ENCODE measurements at places on chromosomes 3 and 15.

DNA sequence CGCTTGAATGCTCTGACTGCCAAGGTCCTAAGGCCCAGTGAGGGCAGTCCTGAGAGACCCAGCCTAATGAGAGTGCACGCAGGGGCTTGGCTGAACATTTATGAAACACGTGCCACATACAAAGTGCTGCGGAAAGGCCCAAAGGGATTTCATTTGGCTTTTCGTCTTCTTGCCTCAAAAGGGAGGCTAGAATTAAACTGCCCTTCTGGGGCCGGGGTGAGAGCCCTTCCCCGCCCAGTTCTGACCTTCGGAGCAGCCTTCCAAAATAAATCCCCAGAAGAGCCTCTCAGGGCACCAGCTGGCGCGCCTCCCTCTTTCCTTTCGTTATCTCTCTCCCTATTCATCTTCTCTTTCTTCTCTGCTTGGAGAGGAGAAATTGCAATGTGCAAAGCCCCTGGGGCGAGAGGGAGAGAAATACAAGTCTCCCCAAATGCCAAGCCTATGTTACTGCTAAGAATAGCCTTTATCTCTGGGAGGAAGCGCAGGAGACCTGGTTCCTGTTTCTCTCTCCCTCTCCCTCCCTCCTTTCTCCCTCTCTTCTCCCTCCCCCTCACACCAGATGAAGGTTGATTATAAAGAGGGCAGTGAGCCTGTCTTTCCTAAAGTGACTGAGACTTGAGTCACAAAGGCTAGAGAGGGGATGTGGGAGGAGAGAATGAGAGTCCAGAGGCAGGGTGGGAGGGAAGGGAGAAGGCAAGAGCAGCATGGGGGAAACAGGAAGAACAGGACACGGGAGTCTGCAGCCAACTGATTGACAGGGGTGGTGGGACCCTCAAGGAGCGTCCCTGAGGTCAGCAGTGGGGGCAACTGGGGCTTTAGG lies 36.7 kb upstream of the NDUFB4 start:
- no peak for DNase-seq

DNA sequence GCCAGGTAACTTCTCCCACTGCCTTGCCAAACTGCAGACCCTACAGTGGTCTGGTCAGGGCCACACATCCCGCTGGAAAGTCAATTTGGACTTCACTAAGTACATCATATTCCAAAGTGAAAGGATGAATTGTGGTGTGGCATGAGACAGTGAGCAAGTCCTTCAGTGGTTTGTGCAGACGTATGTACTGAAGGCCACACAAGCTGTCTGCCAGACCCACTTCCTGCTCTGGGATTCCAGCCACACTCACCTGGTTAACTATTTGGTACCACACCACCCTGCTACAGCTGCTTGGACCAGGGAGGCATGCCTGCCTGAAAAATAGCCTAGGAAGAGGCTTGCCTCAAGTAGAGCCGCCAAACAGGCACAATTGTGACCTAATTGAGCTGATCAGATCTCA lies 94.1 kb upstream of the STRIT1 start:
- DNase-seq, result no peak

- DNase-seq, result no peak
These were observed 8.4 kb downstream of the MITF start for GRCh38 chr3:69747511-69748258.

GRCh38 chr3:25751725-25752124 lies 31.5 kb downstream of the NGLY1 start:
- DNase-seq, result no peak

DNA sequence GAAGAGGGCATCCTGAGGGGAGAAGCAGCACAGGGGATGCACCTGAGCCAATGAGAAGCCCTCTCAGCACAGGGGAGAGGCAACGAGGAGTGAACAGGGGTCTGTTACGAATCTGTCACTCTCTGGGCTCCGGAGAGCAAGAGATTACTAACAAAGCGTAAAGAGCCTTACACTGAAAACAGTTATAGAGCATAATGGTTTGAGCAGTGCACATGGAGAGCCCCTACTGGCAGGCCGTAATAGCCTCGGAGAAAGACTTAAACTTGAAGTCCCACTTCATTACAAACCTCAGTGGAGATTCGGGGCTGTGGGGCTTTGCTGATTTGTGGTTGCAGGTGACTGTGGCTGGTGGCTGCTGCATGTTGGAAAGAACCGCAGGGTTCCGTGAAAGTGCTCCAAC lies 271.5 kb upstream of the TMC3 start:
- DNase-seq, result no peak

- DNase-seq, result no peak
These were observed 24.5 kb downstream of the NTRK3 start for GRCh38 chr15:88231909-88232644.

DNA sequence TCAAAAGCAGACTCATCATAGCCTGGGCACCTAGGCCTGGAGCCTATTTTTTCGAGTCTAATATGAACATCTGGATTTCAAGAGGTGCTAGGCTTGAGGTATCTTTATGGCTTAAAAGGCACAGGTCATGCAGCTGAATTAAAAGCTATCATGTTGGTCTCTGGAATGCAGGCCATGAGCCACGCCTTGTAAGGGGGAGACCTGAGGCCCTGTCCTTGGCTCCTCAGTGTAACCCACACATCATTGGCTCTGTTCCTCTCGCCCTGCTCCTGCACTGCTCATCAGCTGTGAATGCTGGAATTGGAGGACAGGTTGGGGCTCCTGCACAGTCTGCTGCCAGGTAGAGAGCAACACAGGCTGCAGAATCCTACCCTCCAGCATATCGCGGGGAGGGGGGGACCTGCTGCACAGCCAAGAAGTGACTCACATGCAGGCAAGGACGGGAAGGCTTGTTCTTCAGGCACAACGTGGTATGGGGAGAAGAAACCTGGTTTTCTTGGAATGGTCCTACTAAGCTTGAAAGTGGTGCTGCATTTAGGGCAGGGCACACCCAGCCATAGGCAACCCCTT lies 146.0 kb downstream of the CHST2 start:
- DNase-seq, result no peak

- DNase-seq, result no peak
These were observed 34.8 kb downstream of the SRGAP3 start for GRCh38 chr3:9214599-9214998.

- DNase-seq, result no peak
These were observed 3.3 kb downstream of the ACAD9 start for GRCh38 chr3:128882719-128883118.

DNA sequence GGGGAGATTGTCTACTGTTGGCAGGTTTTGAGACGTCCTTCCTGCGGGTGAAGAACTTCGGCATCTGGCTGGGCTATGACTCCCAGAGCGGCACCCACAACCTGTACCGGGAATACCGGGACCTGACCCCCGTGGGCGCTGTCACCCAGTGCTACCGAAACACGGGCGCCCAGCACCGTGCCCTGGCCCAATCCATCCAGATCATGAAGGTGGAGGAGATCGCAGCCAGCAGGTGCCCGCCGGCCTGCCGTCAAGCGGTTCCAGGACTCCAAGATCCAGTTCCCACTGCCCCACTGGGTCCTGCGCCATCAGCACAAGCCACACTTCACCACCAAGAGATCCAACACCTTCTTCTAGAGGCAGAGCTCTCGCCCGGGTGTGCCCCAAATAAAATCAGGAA lies 194.9 kb upstream of the EPHA6 start:
- no peak for DNase-seq

DNA sequence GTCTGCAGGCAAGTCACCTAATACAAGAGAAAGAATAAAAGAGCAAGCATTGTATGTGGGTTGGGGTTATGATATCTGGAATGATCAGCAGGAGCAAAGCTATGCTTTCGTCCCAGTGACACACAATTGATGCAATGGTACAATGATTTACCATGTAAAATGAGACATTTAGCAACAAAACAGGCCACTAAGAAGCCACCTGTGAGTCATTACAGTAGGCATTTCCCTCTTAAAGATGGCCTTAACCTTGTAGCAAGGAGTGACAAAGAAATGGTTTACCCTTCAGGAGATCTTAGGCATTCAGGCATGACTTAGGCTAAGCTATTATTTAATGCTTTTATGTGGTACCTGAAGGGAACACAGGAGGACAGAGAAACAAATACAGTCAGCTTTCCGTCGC lies 373.3 kb upstream of the RBMS3 start:
- DNase-seq, result no peak

DNA sequence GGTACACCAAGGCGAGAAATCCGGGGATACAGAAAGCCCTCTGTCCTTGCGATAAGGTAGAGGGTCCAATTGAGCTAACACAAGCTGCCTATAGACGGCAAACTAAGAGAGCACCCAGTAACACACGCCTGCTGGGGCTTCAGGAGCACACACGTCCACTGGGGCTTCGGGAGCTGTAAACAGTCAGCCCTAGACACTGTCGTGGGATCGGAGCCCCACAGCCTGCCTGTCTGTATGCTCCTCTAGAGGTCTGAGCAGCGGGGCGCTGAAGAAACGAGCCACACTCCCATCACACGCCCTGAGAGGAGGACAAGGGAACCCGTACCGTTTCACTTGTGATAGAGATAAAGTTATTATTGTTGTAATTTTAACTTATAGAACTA lies 486 bp downstream of the SAMMSON start:
- DNase-seq, result no peak

DNA sequence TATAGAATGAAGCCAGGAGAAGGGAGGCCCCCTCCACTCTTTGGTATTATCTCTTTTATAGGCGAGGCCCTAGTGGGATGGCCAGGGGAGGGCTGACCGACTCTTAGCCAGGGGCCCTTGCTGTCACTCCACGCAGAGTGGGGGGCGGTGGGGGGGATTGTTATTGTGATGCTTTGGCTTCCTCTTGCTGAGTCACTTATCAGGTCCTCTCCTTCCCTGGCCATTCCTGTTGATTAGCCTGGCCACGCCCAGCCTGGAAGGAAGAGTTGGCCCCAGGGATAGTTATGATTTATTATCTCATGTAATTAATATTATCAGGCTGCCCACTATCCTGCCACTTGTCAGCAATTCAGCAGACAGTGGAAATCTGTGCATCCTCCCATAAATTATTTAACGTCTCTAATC lies 25.5 kb upstream of the SKOR1 start:
- DNase-seq, result no peak

DNA sequence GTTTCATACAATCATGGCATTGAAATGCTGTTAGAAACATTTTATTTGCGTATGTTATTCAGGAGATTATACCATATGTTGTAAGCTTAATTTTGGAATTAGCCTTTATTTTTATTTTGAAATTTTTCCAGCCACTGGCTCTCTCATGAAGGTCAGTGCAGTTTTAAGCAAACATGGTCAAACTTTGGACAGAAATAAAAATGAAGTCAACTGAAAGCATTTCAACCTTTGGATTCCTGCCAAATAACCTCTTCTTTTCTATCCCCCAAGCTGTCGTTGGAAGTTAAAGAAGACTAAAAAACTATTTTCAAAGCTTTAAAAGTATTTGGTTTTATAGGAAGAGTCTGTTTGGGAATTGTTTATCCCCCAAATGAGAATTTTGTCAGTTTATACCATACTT lies 846.6 kb downstream of the MCTP2 start:
- DNase-seq, result no peak

DNA sequence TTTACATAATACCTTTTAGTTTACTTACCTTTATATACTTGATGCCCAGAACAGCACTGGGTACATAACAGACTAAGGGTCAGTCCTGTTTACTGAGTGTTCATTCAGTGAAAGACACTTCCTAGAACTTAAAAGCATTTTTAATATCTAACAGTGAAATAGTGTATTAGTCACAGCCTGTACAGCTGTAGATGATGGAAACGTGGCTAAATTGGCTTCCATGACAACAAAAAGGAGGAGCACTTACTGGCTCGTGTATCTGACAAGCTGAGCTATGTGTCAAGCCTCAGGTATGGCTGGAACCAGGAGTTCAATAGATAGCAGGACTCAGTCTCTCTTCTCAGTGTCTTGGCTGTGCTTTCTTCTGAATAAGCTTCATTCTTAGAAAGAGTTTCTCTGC lies 40.2 kb downstream of the CMTM8 start:
- DNase-seq, result no peak

GRCh38 chr3:161371441-161372320 lies at the start of gene SPTSSB:
SPTSSB (minus strand) TSS chr3:161371517; CDS start chr3:161346323, 25,194 bp downstream.
- DNase-seq, result peak; percentile 63

GRCh38 chr3:46422617-46423016 lies 15.6 kb downstream of the CCRL2 start:
- DNase-seq, result no peak

DNA sequence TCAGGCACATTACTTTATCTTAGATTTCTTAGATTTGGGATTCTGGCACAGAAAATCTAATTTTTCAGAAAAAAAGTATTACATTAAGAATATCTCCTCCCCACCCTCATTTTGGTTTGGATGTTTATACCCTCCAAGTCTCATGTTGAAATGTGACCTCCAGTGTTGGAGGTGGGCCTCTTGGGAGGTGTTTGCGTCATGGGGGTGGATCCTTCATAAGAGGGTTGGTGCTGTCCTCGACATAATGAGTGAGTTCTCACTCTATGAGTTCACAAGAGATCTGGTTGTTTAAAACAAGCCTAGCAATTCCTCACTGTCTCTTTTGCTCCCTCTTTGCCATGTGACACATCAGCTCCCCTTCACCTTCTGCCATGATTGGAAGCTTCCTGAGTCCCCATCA lies 45.6 kb upstream of the WWTR1 start:
- no peak for DNase-seq

DNA sequence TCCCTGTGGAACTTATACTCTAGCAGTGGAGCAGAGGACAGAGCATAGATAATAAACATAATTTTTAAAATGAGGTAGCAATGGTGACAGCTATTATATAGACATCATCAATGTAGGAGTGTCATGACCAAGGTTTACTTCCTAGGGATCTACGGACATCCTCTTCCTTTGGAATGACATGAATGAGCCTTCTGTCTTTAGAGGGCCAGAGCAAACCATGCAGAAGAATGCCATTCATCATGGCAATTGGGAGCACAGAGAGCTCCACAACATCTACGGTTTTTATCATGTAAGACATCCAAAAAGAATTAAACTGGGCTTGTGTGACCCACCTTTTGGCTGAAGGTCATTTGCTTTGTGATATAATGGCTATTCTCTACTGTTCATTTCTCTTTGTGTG lies 30.1 kb upstream of the CAPN3 start:
- no peak for DNase-seq

- no peak for DNase-seq
These were observed 55.0 kb upstream of the SNRPN start for GRCh38 chr15:24899795-24900194.

DNA sequence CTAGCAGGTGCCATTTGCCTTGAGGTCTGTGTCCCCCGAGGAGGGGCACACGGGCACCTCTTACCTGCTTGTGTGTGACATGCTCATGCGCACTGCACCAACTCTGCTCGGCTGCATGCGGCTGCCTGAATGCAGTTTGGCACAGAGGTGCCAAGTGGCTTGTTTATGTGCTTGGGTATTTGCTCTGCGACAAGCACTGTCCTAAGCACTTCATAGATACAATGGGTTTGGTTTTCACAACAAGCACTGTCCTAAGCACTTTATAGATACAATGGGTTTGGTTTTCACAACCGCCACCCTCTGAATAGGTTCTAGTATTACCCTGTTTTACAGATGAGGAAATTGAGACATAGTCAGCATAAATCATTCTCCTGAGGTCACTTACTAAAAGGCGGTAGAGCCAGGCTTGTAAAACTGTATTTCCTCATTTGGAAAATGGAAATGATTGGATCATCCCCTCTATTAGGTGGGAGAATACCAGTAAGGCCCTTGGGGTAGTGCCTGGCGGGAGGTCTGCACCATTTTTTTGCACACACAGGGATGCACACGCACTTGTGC lies 487 bp downstream of the ITIH4 start:
- no peak for DNase-seq

GRCh38 chr3:22141769-22142168 lies 390.8 kb upstream of the ZNF385D start:
- DNase-seq, result no peak

- no peak for DNase-seq
These were observed 17.4 kb upstream of the MINDY4B start for GRCh38 chr3:150922611-150923010.
